ENCODE measurements at places on chromosomes 3 and 15.

GRCh38 chr3:8453153-8453552 is 48.5 kb upstream of the LMCD1 start:
- DNase-seq, result no peak

DNA sequence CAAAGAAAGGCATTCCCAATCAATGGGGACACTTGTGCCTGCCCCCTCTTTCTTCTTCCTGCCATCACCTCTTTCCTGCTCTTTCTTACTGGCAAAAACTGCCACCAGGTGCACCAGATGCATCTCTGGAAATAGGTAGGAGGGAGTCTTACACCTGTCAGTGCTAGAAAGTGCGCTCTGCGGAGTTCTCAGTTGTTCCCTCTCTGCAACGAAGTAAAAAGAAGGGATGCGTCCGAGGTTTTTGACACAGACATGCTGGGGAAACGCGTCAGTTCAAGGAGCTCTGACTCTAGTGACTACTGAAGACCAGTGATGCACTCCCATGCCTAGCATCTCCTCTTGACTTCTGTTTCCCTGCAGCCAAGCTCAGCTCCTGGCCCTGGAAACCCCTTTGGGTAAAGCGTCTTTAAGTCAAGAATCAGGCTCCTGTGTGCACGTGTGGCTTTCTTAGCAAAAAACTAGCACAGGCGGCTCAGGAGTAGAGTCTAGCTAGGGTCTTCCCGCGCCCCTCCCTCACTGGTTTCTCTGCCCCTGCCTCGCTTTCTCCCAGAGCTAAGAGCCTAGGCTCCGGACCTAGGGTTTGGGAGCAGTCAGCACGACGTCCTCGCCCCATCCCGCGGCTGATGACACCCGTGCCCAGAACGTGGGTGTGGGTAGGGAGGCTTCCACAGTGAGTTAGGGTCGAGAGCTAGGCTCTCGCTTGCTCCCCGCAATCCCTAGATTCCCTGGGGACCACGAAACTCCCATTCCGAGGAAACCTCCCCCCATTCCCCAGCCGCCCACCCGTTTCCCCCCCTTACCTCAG is 564 bp upstream of the GRM7 start:
- DNase-seq, result no peak

GRCh38 chr3:105613120-105613519 is 246.4 kb downstream of the ALCAM start:
- DNase-seq, result no peak

DNA sequence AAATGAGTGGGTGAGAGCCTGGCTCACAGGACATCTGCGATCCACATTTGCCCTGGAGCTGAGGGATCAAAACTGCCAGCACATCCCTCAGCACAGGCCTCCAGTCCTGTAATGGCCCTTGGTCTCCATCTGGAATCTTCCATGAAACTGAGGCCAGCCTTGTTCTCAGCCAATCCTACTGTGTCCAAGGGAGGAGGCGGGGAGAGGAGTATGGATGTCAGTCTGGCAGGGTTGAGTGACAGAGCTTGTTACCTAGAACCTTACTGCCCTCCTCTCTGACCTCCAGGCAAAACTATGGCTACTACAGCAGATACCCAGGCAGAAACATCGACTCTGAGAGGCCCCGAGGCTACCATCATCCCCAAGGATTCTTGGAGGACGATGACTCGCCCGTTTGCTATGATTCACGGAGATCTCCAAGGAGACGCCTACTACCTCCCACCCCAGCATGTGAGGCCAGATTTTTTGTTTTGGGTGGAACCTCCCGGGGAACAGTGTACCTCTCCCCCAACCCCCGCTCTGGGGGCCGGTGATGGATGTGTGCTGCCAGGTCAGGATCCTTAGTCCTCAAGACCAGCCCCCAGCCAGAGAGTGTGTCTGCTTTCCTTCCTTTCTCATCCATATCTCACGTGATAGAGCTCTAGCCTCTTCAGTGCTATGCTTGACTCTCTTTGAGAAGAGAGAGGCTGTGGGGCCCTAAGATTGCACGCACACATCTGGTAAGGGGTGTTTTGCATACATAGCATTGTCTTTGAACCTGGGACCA is 41.3 kb downstream of the CHDH start:
- DNase-seq, result no peak

DNA sequence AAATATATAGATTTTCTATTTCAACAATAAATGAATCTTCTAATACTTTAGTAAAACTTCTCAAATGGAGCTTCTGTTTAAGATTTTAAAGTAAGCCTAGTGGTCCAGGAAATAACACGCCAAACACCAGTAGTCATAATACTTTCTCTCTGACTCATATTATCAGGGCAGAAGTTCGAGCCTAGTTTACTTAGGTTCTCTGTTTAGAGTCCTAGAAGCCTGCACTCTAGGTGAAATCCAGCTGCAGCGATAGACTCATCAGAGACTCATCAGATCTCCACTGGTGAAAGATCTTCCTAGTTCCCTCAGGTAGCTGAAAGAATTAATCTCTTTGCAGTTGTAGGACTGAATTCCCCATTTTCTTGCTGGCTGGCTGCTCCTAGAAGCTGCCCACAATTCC is 552.5 kb upstream of the ROBO2 start:
- DNase-seq, result no peak
